H1 (cell line): ENCODE measurements at places on chromosomes 6 and 20.

- H3K27me3 ChIP-seq = no peaks in the 10 kb centered on the region
- DNase-seq = no peak
- peaks cover 31% of the 10 kb centered on the region for H3K4me1 ChIP-seq
- no peak overlapping the region for H3K27ac ChIP-seq
- no peak overlapping the region for H3K4me3 ChIP-seq
Measured at GRCh38 chr20:1816384-1817381, 78.5 kb upstream of the SIRPA start.

DNA sequence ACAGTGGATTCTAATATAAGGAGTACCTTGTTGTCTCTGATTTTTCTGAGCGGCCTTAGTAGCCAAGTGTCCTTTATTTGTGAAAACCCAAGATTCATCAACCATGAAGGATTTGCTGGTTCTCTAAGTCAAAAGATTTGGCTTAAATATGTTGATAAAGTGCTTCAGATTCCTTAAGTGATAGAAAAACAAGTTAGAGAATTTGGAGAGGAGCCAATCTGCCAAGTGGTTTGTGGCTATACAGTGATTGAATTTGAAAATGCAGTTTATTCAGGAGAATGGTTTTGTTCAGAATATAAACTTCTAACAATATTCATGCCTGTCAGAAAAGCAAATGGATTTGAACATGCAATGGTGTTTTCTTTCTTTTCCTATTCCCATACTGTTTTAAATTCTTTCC is 54.8 kb downstream of the CAP2 start:
- DNase-seq = no peak
- no peaks in the 10 kb centered on the region for H3K4me1 ChIP-seq
- no peak overlapping the region for H3K27ac ChIP-seq
- no peaks in the 10 kb centered on the region for H3K27me3 ChIP-seq

DNA sequence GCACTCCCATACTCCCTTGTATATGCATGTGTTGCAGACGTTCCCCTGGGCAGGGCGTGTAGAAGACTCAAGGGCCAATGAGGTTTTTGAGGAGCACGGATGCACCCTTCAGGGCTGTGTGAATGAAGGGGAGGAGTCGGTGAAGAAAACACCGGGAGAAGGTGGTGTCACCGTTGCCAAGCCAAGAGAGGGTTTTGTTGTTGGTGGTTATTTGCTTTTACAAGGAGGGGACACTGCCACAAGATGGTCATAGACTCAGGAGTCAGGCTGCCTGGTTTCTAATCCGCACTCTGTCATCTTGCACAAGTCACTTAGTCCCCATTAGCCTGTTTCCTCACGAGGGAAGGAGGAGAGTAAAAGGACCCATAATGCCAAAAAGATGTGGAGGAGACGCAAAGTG is 124.0 kb downstream of the PXDC1 start:
- peaks cover 14% of the 10 kb centered on the region for H3K4me1 ChIP-seq
- H3K27me3 ChIP-seq = peaks cover 2% of the 10 kb centered on the region; the same call in 1 of the 2 replicates
- no peak overlapping the region for H3K4me3 ChIP-seq

- no peaks in the 10 kb centered on the region for H3K36me3 ChIP-seq
- no peaks in the 10 kb centered on the region for H3K27me3 ChIP-seq
- no peak overlapping the region for H3K27ac ChIP-seq
Measured at GRCh38 chr6:123742626-123743025, 61.0 kb upstream of the NKAIN2 start.

GRCh38 chr6:111748231-111748647 is 125.0 kb downstream of the FYN start:
- no peaks in the 10 kb centered on the region for H3K27me3 ChIP-seq
- no peak for DNase-seq
- H3K36me3 ChIP-seq = no peaks in the 10 kb centered on the region
- H3K4me1 ChIP-seq = peaks cover 12% of the 10 kb centered on the region
- H3K4me3 ChIP-seq = no peak overlapping the region

DNA sequence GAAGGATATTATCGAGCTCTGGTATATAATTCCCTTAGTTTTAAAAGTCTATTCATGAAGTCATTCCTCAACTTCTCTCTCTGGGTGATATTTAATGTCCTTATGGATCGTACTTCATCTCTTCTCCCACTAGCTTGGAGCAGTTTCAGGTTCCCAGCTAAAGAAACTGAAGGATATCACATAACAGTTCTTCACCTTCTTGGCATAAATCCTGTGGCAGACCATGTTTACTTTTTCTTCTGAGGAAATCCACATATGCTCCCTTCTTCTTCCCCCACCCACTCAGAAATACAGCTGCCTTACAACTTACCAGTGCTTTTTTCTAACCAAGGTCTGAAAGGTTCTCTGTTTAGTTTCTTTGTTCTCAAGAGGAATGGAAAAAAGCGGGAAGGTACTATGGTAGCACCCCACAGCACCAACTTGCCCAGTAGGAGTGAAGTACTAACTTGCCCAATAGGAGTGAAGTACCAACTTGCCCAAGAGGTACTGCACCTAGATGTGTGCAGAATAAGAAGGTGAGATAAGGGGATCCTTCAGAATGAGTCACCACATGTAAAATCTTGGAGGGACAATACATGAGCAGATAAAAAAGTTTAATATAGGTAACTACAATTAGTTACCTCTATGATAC is 53.1 kb downstream of the TSPYL4 start:
- H3K27ac ChIP-seq = no peak overlapping the region
- no peaks in the 10 kb centered on the region for H3K4me1 ChIP-seq
- no peaks in the 10 kb centered on the region for H3K27me3 ChIP-seq
- no peak for DNase-seq
- no peak overlapping the region for H3K4me3 ChIP-seq
